T-helper 2 cell (primary cell): ENCODE measurements at places on chromosomes 7 and 10.

DNA sequence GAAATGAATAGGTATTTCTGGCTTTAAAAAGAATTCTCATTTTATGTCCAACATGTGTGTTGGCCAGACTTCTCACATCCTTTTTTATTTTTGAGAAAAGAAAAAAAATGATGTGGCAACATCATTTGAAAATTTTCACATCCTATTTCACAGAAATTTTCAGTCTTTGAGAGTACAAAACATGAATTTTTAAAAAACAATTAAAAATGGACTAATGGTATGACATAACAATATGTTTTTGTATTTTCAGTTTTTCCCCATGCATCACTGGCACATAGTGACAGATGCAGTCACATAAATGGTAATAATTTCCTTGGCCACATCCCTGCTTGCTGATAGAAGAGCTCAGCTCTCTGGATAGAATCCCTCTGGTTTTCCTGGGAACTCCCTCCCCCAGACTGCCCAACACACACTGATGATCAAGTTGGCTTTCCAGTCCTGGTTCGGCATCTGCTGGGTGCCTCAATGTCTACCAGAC is 188.5 kb upstream of the AGR3 start:
- DNase-seq = no peak

DNA sequence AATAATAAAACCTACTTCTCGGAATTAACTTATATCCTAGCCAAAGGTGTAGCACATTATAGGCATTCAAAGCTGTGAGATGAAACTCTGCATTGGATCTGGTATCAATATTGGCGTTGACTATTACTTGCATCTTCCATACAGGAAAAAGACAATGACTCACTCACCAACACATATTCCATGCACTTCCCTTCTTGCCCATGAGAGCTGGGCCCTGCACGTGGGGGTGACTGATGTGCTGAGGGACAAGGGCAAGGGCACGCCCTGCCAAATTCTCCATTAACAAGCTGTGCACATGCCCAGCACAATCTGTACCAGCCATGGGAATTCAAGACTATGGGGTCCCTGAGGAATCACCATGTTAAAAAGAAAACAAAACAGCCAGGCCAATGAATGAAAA is 188.1 kb upstream of the PDE1C start:
- no peak for DNase-seq

DNA sequence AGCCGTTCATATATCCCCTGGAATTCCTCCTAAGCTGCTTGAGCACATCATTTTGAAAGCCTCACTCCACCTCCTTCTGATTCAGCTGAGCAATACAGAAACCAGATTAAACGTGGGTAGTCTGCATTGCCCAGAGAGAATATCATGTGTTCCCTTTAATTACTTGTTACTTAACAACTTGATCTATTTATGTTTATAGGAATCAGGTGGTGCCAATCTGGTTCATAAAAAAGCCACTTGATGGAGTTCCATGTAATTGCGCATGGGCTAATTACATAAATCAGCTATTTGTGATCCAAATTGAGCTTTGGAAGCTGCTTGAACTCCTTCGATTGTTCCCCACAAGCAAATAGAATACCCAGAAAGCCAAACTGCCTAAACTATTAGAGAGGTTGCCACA is 114.7 kb upstream of the ADCY1 start:
- no peak for DNase-seq

DNA sequence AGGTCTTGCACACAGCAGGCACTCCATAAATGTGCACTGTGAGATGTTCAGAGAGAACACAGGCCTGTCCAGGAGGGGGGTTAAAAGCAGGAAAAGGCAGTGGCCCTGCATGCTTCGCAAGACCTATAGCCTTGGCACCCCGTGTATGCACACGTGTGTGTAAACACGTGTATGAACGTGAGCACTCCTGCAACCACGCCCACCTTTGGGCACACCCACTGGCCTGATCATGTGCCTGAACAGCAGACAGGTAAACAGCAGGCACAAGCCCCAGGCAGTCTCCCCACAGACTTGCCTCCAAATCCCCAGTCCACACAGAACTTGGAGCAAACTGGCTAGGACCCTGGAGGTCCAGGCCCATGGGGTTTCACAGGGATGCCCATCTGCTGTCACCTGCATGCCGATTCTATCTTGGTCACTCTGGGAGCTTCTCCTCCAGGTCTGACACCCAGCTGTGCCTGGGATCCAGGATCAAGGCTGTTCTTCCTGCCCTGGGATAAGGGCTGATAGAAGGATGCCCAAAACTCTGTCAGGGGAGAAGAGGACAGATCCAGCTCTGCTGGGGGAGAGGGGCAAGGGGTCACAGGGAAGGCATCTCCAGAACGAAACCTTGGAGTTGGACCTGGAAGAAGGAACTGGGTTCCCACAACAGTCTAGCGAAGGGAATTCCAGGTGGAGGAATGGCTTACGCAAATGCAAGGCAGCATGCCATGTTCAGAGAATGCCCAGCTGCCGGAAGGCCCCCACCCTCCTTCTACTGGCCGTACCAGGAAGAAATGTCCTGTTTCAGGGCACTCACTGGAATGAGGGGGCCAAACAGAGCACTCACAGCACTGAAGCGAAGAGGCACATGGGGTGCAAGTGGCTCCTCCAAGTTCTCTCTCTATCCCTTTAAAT is 14.3 kb upstream of the ZMIZ1 start:
- no peak for DNase-seq

- no peak for DNase-seq
Observed at GRCh38 chr7:36135700-36136099, 17.4 kb upstream of the EEPD1 start.

DNA sequence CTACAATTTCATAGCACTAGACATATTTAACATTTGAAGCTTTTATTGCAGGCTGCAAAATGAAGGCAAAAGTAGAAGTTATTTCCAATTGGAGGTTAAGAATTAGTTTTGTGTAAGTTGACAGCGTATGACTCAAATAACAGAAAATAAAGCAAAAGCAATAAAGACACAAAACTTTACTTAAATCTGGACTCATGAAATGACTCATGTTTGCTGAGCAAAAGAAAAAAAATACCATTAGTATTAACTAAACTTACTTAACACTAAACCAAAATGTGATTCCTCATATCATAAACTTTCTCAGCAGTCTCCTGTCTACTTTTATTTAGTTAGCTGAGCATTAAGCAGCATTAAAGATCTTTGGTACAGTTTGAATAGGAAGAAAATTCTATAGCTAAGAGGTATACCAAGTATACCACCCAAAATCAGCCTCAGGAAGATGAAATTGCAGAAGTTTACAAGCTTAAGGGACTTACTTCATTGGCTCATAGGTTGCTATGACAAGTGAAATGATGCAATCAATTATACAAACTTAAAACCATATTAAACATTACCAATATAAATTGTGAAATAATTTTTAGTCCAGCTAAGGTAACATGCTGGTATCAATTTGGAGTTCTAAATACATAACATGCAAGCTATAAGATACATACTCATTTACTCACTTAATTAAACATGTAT is 1131.4 kb downstream of the XPNPEP1 start:
- DNase-seq = no peak

DNA sequence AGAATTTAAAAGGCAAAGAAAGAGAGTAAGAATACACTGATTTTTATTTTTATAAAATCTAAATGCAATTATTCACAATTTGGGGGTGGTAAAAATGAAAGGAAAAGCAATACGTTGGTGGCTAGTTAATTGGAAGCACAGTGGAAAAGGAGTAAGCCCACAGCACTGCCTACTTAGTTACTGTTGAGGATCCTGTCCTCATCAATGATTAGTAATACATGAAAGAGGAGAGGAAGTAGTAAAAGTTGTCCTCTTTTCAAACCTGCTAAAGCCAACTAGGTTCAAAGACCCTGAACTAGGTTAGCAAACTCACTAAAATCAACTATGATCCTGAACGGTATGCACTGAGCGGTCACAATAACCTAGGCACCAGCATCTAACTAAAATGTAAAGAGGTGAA is 52.7 kb upstream of the LRRN3 start:
- DNase-seq = no peak

DNA sequence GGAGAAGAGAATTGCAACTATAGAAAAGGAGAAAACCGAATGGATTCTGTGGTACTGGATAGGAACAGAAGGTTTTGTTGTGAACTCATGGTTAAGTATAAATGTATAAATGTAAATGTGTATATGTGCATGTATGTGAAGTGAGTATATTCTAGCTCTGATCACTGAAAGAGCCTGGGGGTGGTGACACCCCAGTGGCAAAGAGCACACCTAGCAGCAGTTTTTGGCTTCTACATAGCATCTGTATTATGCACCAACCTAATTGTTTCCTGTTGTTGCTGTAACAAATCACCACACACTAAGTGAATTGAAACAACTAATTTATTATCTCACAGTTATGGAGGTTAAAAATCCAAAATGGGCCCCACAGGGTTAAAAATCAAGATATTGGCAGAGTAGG is 455.4 kb downstream of the RPS24 start:
- DNase-seq = no peak

- DNase-seq = no peak
Observed at GRCh38 chr7:29113384-29114102, 32.8 kb downstream of the CPVL start.

- no peak for DNase-seq
Observed at GRCh38 chr7:12898620-12899019, 211.2 kb downstream of the ARL4A start.

GRCh38 chr10:109676703-109677102 is 246.6 kb downstream of the XPNPEP1 start:
- no peak for DNase-seq

DNA sequence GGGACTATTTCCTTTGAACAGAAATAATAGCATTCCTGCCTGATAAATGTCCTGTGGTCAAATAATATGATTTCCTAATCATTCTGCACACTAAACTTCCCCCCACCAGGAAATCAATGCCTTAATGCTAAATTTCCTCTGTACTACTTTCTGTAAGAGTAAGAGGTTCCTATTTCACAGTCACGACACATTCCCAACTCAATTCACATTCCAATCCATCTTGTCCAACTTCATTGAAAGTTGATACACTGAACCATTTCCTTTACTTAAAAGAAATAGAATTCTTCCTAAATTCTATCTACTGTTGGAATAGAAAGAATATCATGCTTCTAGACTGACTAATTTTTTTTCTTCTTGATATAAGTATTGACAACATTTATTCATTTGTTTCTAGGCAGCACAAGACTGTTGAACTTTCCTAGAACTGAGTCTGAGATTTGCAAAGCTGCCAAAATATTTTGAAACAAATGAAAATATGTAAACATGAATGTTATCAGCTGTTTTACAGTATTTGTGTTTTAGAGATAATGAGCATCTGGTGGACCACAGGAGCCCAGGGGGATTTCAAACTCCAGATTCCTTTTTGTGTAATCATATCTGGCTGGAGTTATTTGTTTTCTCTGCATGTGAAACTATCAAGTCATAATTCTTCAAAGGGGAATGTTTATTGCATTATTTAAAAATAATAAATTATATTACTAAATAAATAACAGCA is 121.5 kb downstream of the TPST1 start:
- no peak for DNase-seq

- DNase-seq = no peak
Observed at GRCh38 chr10:33800545-33800944, 466.1 kb upstream of the NRP1 start.

- no peak for DNase-seq
Observed at GRCh38 chr10:104762793-104763192, 121.7 kb downstream of the SORCS3 start.

- no peak for DNase-seq
Observed at GRCh38 chr7:115332691-115333090, 410.8 kb downstream of the MDFIC start.
